ELF-1 (cell line): ENCODE measurements at places on chromosomes 1 and 21.

DNA sequence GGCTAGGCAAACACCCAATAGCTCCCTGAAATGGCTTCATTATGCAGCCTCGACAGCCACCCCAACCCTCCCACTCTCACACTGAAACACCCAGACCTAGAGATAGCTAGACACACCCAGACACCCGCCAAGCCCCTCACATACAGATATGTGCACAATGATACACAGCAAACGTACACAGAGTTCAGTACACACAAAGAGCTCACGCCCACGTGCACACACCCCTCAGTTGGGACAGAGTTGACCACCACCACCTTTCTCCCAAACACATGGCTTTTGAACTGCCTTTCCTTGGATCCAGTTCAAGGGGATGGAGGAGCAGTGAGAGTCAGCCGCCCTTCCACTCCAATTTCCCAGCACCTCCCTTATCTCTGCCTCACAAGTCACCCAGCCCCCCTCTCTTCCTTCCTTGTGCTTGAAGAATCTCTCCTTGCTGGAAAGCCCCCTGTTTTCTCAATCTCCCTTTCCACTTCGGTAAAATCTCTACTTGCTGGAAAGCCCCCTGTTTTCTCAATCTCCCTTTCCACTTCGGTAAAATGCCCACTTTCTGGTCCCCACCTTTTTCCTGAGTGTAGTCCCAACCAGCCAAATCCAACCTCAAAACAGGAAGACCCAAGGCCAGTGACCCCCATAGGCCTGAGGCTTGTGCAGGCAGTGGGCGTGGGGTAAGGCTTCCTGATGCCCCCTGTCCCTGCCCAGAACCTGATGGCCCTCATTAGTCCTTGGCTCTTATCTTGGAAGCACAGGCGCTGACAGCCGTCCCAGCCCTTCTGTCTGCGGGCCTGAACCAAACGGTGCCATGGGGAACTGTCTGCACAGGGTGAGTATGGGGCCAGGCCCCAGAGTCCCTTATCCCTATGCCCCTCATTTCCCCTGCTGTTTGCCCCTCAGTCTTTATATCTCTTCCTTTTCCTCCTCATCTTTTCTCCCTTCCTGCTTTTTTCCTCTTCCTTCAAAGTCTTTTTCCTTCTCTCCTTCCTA, at the start of gene ACKR1:
Gene ACKR1 (plus strand): TSS at position 715 of the 981 bp plus-strand sequence. CDS start 85 bp downstream, at position 800.
- no peak for DNase-seq

DNA sequence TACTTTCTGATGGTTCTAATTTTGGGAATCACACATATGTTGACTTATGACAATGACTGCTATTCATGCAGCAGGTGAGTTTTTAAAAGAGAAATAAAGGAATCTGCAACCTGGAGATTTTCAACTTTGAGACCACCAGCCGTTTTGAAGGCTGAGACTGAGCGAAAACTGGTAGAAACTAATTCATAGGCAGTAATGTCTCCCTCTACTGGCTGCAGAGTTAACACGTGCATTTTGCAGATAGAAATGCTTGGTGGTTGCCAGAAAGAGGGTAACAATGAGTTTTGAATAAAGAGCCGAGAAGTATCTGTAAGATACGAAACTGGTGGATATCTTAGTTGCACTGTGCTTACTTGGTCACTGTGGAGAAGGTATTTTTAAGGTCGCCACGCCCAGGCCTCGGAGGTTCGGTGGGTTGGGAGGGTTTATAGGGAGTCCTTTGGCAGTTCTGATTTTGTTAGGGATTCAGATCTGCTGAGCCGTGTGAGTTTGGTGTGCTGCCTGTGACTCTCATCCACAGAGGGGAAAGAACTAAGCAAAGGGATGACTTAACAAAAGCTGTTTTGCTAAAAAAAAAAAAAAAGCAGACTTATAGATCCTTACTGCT, 83.0 kb downstream of the RYR2 start:
- DNase-seq, result peak; percentile 18

DNA sequence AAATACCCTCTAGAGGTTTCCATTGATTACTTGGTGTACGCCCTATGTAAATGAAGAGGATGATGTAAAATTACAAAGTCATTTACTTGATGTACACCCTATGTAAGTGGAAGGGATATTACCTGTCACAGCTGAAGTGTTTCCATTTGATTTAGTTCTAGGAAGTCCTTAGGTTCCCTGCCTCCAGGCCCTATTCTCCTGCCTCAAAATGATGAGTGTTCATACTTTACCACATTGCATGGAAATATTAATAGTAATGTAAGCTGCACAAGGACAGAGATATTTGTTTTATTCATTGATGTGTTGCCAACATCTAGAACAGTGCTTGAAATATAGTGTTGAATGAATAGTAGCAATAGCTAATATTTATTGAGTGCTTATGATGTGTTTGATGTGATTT, 9.5 kb upstream of the AK4 start:
- no peak for DNase-seq

DNA sequence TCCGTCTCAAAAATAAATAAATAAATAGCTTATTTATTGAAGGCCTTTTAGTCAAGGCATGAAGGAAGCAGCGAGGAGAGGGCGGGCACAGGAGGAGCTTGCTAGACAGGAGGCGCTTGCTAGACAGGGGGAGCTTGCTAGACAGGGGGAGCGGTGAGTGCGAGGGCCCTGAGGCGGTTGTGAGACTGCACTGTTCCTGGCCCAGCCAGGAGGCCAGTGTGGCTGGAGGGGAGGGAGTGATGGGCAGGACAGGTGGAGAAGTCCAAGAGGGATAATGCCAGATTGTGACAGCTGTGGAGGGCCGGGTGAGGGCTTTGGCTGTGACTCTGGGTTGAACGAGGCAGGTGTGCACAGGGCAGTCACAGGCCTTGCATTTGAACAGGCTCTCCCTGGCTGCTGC, 18.2 kb downstream of the KIF17 start:
- DNase-seq, result peak; percentile 78

GRCh38 chr1:183913567-183913993, 108.7 kb downstream of the RGL1 start:
- no peak for DNase-seq

GRCh38 chr1:116433275-116434257, 60.5 kb downstream of the ATP1A1 start:
- DNase-seq, result no peak

GRCh38 chr1:178572604-178573003, 59.7 kb downstream of the TEX35 start:
- DNase-seq, result no peak

DNA sequence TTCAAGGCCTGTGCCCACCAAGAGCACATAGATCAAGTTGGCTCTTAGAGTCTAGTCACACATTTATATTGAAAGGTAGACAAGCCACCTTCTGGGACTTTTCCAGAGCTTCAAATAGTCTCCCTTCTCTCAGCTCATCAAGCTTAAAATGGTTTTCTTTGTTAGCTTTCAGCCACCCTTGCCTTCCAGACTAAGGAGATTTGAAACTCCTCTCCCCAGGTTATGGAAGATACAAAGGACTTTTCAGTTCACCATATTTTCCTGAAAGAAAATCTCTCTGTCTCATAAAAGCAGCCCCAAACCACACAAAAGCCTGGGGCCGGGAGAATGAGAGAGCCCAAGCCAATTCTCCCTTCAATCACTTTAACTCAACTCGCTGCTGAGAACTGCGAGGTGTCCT, 134.1 kb downstream of the ZC3H11B start:
- DNase-seq, result no peak

GRCh38 chr1:68442822-68443556, 6.8 kb downstream of the RPE65 start:
- peak; percentile 24 for DNase-seq

GRCh38 chr1:43058545-43059360, 100.1 kb upstream of the SLC2A1 start:
- peak; percentile 67 for DNase-seq

DNA sequence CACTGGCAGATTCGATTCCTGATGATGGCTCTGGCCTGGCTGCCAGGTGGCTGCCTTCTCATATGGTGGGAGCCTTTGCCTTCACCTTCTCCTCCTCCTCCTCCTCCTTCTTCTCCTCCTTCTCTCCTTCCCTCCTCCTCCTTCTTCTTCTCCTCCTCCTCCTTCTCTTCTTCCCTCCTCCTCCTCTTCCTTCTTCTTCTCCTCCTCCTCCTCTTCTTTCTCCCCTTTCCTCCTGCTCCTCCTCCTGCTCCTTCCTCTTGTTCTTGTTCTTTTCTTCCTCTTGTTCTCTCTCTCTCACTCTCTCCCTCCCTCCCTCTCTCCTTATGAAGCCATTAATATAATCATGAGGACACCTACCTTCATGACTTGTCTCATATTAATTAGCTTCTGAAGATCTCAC, 278.7 kb downstream of the CAMTA1 start:
- DNase-seq, result no peak

- DNase-seq, result no peak
Measured at GRCh38 chr1:216599851-216600250, 123.4 kb downstream of the ESRRG start.

DNA sequence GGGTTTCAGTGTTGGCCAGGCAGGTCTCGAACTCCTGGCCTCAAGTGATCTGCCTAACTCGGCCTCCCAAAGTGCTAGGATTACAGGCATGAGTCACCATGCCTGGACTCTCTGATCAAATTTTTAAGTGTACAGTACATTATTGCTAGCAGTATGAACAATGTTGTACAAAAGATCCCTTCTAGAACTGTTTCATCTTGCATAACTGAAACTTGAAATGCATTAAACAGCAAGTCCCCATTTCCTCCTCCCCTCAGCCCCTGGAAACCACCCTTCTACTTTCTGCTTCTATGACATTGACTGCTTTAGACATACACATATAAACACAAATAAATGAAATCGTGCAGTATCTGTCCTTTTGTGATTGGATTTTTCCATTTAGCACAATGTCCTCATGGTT, 463.4 kb downstream of the PTPRC start:
- no peak for DNase-seq

GRCh38 chr1:15425958-15426357, 12.3 kb upstream of the CTRC start:
- DNase-seq, result no peak

- no peak for DNase-seq
Measured at GRCh38 chr1:12091191-12091590, 28.1 kb downstream of the TNFRSF8 start.

DNA sequence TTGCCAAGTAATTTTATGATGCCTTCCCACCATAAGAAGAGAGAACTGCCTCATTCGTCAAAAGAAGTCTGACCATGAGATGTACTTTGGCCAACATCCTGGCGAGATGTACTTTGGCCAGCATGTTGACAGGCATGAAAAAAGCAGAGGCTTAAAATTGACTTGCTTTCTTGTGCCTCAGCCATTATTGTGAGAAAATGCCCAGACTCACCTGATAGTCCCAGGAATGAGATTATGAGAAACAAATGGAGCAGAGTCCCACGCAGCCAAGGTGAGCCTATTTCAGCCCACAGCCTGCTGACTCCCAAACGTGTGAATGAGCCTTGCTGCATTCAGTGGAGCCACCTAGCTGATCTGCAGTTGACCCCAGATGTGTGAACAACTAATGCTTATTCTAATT, 43.5 kb upstream of the ZNF644 start:
- no peak for DNase-seq
